ENCODE measurements at places on chromosomes 1 and 21.
A peak's percentile ranks its signal among the peaks of the same experiment; 100 is the strongest.

DNA sequence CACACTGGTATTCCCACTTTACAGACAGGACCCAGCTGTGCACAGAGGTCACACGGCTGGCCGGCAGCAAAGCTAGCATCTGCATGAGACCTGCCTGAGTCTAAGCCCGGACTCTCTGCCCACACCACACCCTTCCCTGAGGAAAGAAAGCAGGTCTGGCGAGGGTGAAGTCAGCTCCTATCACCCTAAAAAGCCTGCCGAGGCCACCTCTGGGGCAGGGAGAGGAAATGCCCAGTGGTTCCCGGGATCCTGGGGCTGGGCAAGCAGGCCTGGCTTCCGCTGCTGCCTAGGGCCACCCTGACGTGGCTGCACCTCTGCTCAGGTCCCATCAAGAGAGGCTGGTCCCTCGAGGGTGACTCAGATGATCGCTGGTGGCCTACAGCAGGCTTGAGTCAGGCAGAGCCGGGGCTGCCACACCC lies 42.2 kb downstream of the RAP1GAP start:
- H3K36me3 ChIP-seq, result no peaks in the 10 kb centered on the region
- peaks cover 1% of the 10 kb centered on the region for H3K4me1 ChIP-seq
- H3K27me3 ChIP-seq, result no peaks in the 10 kb centered on the region
- no peak overlapping the region for H3K27ac ChIP-seq

DNA sequence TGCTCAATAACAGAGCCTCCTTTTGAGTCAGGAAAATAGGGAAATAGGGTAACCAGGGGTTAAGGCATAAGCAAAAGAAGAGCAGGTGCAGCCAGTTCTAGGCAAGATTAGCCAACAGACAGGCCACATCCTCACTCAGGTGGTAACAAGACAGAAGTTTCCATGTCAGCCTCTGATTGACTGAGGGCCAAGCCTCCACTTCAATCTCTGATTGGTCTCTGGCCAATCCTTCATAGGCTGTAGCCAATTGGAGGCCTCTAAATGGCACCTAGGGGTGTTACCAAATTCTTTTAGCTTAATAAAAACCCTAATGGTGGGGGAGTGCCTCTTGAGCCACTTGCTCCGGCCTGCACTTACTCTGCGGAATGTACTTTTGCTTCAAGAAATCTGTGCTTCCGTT lies 37.2 kb downstream of the LACTBL1 start:
- no peaks in the 10 kb centered on the region for H3K36me3 ChIP-seq
- no peak overlapping the region for H3K4me3 ChIP-seq
- no peak for DNase-seq
- no peaks in the 10 kb centered on the region for H3K4me1 ChIP-seq
- no peak overlapping the region for H3K27ac ChIP-seq

DNA sequence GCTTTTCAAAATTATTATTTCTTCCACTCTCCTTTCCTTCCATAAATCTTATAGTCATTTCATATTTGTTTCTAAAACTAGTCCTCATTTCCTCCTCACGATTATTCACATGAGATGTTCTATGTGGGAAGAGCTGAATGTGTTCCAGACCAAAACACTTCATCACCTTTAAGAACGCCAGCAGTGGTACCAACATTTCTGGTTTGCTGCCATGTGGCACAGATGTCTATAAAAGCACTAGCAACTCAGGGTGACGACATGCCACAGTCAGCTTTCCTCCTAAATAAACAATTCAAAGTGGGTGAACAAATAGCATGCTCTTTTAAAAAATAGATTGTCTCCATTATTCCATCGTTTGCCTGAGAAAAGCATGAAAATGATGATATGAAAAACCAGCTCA lies 1217.8 kb upstream of the ADGRL2 start:
- H3K36me3 ChIP-seq, result no peaks in the 10 kb centered on the region
- H3K27me3 ChIP-seq, result no peaks in the 10 kb centered on the region
- no peaks in the 10 kb centered on the region for H3K4me1 ChIP-seq
- DNase-seq, result no peak
- no peak overlapping the region for H3K27ac ChIP-seq

- H3K4me3 ChIP-seq, result peak within 1 kb of the TSS; percentile 34
- H3K27me3 ChIP-seq, result no peaks in the 10 kb centered on the region
- H3K27ac ChIP-seq, result no peak within 1 kb of the TSS
- peak; percentile 37 for DNase-seq
These were observed at the start of gene SLC6A17 for GRCh38 chr1:110150330-110151174. TSS of gene SLC6A17 (plus strand) at chr1:110150494. CDS start at chr1:110166930, 16,436 bp downstream.

DNA sequence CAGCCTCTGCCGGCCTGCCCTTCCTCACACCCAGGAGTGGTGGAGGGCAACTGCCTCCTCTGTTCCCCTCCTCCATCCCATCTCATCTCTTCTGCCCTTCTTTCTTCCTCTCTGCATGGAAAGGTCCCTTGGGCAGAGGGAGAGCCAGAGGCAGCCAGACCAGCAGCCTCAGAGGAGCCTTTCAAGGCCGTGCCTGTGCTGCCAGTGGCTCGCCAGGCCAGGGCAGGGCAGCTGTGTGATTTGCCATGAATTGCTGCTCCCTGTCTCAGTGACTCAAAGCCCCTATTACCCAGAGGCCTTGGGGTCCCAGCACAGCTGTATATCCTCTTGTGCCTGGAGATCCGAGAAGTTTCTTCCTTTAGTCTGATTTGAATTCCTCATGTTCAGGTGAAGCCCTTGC lies 21.9 kb downstream of the TMCC2 start:
- H3K27ac ChIP-seq, result no peak overlapping the region
- H3K4me3 ChIP-seq, result no peak overlapping the region
- no peaks in the 10 kb centered on the region for H3K27me3 ChIP-seq
- H3K4me1 ChIP-seq, result peaks cover 30% of the 10 kb centered on the region

GRCh38 chr21:35189077-35189863 lies 140.2 kb upstream of the RUNX1 start:
- no peaks in the 10 kb centered on the region for H3K27me3 ChIP-seq
- no peak for DNase-seq
- H3K4me1 ChIP-seq, result peaks cover 6% of the 10 kb centered on the region
- H3K27ac ChIP-seq, result no peak overlapping the region
- no peak overlapping the region for H3K4me3 ChIP-seq
- H3K36me3 ChIP-seq, result no peaks in the 10 kb centered on the region

DNA sequence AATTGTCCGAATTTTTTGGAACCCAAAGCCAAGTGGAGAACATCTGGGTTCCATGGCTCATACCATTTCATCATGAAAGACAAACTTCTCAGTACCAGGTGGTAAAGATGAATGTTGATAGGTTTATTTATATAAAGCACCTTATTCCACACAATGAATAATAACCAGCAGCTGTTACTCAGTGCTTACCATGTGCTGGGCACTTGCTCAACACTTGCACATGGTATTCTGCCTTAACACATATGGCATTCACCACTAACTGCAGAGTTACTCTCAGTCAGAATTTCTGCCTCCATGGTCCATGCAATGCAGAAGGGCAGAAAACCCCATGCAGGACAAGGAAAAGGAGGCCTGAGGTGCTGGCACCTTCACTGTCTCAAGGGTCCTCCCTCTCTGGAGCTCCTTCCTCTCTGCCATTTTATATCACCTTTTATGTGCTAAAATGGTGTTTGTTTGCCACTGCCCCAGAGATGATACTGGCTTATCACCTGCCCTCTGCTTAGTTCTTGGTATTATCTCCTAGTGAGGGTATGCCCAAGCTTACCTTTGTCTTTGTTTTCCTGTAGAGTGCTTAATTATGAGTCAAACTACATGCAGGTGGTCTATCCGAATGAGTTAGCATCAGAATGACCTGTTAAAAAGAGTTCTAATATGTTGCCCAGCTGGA lies 76.7 kb upstream of the ZNF326 start:
- H3K27me3 ChIP-seq, result no peaks in the 10 kb centered on the region
- no peaks in the 10 kb centered on the region for H3K4me1 ChIP-seq
- H3K27ac ChIP-seq, result no peak overlapping the region

GRCh38 chr1:199073166-199073565 lies 434.3 kb downstream of the PTPRC start:
- no peak overlapping the region for H3K4me3 ChIP-seq
- no peaks in the 10 kb centered on the region for H3K4me1 ChIP-seq
- H3K27ac ChIP-seq, result no peak overlapping the region
- H3K27me3 ChIP-seq, result no peaks in the 10 kb centered on the region
- DNase-seq, result no peak

DNA sequence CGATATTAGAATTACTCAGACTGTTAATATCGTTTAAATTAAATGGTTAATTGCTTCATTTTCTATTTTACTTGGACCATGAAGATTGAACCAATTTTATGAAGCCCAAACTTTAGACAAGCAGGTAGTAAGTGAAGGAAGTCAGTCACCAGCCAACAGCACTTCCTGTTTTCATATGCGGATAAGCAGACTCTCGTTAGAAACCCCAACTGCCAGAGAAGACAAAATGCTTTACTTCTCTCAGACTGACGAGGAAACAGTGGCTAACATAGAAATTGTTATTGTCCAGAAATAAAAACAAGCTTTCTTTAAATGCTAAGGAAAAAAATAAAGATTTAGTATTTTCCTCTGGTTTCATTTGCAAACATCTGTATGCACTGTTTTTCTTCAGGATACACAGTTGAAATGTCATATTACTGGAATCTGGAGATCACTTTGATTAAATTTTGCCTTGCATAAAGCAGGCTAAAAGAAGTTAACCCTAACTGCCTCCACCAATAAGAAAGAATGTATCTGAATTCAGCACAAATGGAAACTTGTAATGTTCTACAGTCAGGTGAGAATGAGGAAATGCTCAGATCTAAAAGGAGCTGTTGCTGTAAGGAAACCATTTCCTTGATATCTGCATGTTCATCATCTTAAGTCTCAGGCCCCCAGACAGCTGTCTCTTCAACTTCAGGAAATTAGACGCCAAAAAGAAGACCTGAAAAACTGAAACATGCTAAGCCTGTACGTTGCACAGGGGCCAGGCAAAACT lies 129.8 kb upstream of the SAMSN1 start:
- no peak overlapping the region for H3K27ac ChIP-seq
- no peaks in the 10 kb centered on the region for H3K36me3 ChIP-seq
- H3K27me3 ChIP-seq, result no peaks in the 10 kb centered on the region

- no peak for DNase-seq
- no peak overlapping the region for H3K27ac ChIP-seq
- no peaks in the 10 kb centered on the region for H3K36me3 ChIP-seq
- H3K4me3 ChIP-seq, result no peak overlapping the region
These were observed 19.7 kb downstream of the LRRC7 start for GRCh38 chr1:69587391-69587790.

- peak within 1 kb of the TSS; percentile 75 for H3K27ac ChIP-seq
- DNase-seq, result peak; percentile 32
- H3K4me3 ChIP-seq, result peak within 1 kb of the TSS; percentile 74
- H3K27me3 ChIP-seq, result no peaks in the 10 kb centered on the region
- H3K36me3 ChIP-seq, result no peaks in the 10 kb centered on the region
These were observed at the start of gene ARHGEF10L for GRCh38 chr1:17539477-17540254. TSS of gene ARHGEF10L (plus strand) at chr1:17539698. CDS start at chr1:17580596, 40,898 bp downstream.

GRCh38 chr1:92343061-92343460 lies 44.2 kb downstream of the RPAP2 start:
- H3K27ac ChIP-seq, result no peak overlapping the region
- no peak overlapping the region for H3K4me3 ChIP-seq
- H3K27me3 ChIP-seq, result no peaks in the 10 kb centered on the region
- no peak for DNase-seq

GRCh38 chr1:117537291-117537920 lies 68.4 kb upstream of the TENT5C start:
- no peak overlapping the region for H3K4me3 ChIP-seq
- H3K27ac ChIP-seq, result no peak overlapping the region
- DNase-seq, result no peak
- H3K36me3 ChIP-seq, result no peaks in the 10 kb centered on the region
- H3K4me1 ChIP-seq, result no peaks in the 10 kb centered on the region
